ENCODE measurements at places on chromosomes 6 and 20. TPM values are rescaled to one million over a fixed set of nuclear protein-coding genes. Genes with fewer than 3 reads are reported as not detected.

The CST3 gene
- polyA plus RNA-seq = 135 TPM

DNA sequence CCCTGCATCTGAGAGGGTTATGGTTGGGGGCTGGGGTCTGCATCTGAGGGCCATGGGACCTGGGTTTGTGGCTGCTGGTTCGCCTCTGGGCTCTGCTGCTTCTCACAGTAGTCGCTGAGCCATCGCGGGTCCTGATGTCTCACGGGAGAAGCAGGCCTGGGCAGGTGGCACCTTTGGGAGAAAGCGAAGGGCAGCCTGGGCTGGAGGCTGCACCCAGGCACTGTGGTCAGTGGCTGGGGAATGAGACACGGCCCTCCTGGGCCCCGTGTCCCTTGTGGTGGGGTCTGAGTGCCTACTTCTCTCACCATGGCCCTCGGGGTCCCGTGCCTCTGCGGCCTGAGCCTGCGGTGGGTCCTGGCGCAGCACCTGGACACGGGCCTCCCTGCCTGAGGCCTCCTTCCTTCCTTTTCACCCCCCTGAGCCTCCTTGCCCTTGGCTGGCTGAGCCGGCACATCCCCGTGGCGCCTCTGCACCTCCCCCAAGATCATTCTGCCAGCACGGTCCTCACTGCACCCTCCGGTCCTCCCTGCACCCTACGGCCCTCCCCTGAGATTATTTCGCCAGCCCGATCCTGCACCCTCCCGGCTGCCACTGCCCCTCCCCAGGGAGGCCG is 206.0 kb downstream of the ERMARD start:
- no peak for DNase-seq

The RFX6 gene
- 0.06 TPM for polyA plus RNA-seq

The TNFRSF21 gene
- 30.9 TPM for polyA plus RNA-seq

DNA sequence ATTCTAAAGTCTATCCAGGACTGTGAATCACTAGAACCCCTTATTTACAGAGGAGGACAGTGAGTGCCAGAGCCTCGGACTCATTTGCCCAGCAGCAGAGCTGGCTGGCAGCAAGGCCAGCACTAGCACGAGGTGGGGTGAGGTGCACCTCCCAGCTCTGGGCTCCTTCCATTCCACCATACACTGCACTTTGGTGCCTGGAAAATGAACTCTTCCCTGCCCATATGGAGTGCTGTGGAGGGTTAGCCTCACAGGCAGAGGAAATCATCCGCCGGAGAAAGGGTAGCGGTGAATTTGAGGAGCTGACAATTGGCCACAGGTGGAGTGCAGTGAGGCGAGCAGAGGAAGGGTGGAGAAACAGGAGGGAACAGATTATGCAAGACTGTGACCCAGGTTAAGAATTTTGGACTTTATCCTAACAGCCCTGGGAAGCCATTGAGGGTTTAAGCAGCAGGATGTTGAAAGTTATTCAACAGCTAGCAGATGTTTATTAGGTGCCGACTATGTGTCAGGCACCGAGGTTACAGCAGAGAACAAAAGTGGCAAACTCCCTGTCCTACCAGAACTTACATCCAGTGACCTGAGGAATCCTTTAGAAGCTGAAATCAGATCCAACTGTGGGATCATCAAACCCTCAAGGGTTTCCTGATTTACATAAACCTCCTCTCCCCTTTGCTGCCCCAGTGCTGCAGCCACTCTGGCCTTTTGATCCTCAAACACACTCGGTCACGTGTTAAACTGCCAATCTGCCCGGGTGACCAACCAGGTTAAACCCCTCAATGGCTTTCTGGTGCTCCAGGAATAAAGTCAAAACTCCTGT is 6.2 kb downstream of the TRIM26 start:
- DNase-seq = no peak

- DNase-seq = no peak
Measured at GRCh38 chr20:35360033-35360432, 51.7 kb downstream of the UQCC1 start.

DNA sequence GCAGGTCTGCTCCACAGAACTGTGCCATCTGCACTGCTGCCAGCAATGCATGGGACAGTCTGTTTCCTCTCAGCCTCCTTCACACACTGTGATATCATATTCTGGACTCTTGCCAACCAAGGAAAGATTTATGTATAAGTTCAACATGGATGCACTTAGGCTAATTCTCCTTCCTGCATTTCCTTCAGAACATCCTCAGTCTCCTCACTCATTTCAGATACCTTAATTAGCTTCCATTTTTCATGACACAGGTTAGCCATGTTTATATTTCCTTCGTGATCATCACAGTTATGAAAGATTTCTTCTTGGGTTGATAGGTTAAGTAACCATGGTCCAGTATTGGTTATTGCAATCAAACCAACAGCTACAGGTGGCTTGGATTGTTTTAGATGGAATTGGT is 46.4 kb upstream of the DDR1 start:
- DNase-seq = no peak

DNA sequence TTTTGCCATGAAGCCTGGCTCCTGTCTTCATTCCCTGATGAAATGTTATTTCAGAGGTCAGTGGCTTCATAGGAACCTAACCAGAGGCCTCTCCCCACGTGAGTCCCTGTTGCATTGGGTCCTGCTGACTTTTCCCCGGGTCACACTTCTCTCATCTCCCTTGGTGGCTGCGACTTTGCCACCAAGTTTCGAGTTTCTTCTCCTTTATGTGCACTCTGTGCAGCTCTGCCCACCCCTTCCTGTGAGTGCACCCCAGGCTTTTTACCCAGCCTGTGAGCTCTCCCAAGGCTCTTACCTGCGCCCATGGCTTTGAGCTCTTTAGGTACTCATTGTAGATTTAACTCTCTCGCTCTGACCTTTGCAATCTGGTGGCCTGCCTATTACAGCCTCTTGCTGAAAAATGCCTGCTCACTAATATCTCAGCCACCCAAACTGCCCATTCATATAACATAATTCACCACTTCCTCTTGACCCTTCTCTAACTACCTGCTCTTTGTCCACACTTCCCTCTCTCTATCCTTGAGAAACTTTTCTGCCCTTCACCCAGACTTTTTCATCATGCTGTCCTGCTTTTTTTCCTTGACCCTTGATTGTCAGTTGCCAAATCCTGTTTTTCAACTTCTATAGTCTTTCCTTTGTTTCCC is 105.9 kb downstream of the SASH1 start:
- DNase-seq = no peak

- DNase-seq = no peak
Measured at GRCh38 chr6:155333414-155333813, 19.1 kb upstream of the TFB1M start.

DNA sequence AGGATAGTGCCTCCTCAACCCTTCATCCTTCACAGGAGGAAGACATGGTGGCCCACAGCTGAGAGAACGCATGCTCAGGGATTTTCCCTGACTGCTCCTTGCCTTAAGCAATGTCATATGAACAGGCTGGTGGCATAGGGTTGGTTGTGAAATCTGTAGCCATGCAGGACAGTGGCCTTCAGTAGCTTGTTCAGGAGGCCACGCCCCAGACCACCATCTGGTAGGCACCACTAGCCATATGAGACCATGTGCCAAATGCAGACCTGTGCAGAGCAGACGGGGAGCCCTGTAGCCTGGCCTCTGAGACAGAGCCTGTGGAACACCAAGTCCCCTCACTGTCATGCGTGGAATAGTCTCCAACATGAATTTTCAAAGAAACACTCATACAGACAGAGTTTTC is 76.5 kb downstream of the ADTRP start:
- DNase-seq = no peak

- DNase-seq = peak; percentile 63
Measured at GRCh38 chr20:18739751-18740166, 73.8 kb upstream of the SCP2D1 start.

DNA sequence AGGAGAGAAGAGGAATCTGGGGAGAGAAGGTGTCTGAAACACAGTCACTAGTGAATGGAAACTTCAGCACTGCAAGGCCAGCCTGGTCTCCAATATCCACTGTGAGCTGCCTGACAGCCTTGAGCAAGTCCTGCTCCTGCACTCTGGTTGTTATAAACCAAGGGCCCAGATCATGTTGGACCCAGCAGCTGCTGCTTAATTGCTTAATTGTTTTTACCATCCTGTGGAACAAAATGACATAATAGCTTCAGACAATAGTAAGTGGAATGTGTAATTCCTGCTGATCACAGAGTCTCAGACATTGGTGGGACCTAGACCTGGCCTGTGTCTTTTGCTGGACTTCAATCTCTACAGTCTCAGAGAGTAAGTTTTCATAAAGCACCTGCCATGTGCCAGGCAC is 833.7 kb downstream of the TFAP2A start:
- DNase-seq = no peak

The ADTRP gene
- polyA plus RNA-seq = 2.3 TPM

The NHLRC1 gene
- polyA plus RNA-seq = 1.7 TPM

GRCh38 chr20:14295238-14295637 is 42.2 kb downstream of the FLRT3 start:
- no peak for DNase-seq

The KCNK17 gene
- polyA plus RNA-seq = 0.17 TPM

GRCh38 chr6:41546866-41547798 is 951 bp downstream of the FOXP4 start:
- DNase-seq = no peak

DNA sequence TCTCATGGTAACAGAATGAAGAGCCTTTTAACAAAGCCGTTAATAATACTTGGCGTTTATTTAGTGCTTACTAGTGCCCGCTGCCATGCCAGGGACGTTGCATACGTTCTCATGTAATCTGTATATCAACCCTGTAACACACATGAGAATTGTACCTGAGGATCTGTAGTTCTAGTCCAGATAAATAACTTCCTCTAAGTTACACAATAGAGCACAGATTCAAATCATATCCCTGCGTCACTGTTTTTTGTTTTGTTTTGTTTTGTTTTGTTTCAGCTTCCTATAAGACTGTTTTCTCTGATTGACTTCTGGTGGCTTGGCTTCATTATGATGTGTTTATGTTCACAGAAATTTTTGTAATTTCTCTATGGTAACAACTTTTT is 553 bp downstream of the ZSCAN16 start:
- DNase-seq = no peak

DNA sequence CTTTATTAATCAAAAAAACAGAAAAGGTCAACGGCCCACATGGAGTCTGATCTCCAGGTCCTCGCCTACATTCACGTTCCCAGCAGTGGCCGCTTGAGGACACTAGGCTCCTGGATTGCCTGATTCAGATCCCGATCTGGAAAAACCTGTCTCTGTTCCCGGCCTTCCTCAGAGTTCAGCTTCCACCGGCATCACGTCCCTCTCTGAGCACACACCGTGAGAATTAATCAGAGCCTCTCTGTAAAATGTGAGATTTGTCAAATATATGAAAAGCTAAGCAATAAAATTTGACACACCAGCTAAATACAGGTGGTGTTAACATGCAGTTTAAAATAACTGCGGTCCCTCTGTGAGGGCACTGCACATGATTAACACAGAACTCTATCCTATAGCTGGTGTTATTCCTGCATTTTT is 122.8 kb upstream of the COL21A1 start:
- no peak for DNase-seq

DNA sequence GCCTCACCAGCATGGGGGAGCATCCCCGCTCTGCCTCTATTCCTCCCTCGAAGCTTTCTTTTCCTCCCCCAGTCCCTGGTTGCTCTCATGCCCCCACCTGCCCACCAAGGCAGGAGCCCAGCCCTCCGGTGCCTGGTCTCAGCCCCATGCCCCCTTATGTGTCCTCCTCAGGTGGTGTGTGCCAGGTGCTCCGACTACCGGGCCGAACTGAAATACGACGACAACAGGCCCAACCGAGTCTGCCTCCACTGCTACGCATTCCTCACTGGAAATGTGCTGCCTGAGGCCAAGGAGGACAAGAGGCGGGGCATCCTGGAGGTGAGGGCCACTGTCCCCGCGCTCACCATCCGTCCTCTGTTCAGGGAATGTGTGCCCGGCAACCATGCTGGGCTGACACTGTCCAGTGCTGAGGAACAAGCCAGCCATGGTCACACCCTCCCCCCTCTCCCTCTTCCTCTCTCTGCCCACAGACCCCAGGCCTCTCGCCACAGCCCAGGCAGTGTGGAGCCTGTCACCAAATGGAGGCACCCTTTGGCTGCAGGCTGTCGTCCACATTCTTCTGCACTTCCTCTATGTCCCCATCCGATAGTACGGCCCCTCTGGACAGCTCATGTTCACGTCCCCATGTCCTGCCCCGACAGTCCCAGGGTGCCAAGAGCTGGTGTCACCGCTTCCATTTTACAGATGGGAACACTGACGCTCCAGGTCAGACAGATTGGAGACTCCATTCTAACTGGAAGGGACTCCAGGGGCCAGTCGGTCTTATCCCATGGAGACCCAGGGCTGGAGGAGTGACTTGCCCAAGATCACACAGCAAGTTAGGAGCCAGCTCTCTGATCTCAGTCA is 20.4 kb downstream of the FGD2 start:
- no peak for DNase-seq

- DNase-seq = no peak
Measured at GRCh38 chr6:42264162-42264851, 46.6 kb upstream of the MRPS10 start.

The TINAG gene
- polyA plus RNA-seq = 29.6 TPM

DNA sequence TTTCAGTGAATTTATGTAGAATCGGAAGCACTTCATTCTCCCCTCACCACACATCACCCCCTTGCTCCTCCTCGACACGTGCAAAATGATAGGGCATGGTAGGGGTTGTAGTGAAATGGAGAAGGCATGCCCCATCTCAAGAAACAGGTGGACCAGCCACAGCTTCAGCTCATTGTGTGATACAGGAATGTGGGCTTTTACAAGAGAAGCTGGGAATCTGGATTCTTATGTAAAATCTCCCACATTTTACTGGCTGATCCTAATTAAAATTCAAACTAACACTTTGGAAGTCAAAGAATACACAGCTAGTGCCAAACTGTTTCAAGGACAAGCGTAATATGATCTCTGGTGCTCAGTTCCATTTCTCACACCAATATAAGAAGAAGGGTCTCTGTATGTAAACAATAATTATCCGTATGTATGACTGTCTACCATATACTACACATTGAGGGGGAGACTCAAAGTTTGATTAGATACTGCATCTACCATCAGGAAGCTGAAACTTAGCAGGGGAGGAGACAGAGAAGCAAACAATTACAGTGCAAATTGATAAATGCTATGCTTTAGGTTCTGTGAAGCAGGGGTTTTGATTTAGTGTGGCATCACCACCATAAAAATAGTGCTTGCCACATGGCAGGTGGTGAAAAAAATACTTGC is 24.3 kb upstream of the KIAA0408 start:
- DNase-seq = no peak

The GTSF1L gene
- polyA plus RNA-seq = not detected

Data from left renal cortex interstitium (tissue), 4 donors.